ENCODE measurements at places on chromosomes 3 and 15. TPM values are rescaled to one million over a fixed set of nuclear protein-coding genes. Genes with fewer than 3 reads are reported as not detected.

The SPATA12 gene
- total RNA-seq = 0.12 TPM

The GOLGA6L9 gene
- 3.8 TPM for total RNA-seq

The CLRN1 gene
- not detected for total RNA-seq

The GHSR gene
- not detected for total RNA-seq

The KLF15 gene
- total RNA-seq = 1.4 TPM

The EPHB1 gene
- total RNA-seq = 0.05 TPM

The TTLL3 gene
- 8.2 TPM for total RNA-seq

The COMMD2 gene
- total RNA-seq = 38.2 TPM

The CLDN16 gene
- total RNA-seq = 0.78 TPM

The SPESP1 gene
- not detected for total RNA-seq

The LXN gene
- total RNA-seq = 35.7 TPM

The DPPA2 gene
- not detected for total RNA-seq

The ANKUB1 gene
- not detected for total RNA-seq

The IL17RD gene
- total RNA-seq = 0.29 TPM

Measured in NCI-H460 (cell line).